NCI-H1694 treated with DMSO at 0.1 percent for 48 hours (cell line): ENCODE measurements at places on chromosomes 7 and 10.

DNA sequence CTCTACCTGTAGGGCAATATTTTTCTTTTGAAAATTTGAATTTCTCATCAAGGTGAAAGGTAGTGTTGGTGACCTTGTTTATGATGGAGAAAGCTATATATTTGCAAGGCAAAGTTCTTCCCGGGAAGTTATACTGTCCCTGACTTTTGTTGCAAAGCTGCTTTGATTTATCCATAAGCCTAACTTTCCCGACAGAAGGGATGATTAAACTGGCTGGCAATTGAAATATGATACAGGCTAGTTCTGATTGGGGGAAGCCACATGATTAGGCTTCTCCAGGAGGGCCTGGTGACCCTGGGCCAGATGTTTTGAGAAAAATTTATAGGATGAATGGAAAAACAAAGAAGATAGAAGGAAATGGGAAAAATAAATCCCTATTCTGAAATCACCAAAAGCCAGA lies 215.5 kb downstream of the ACTR3B start:
- DNase-seq, result no peak

DNA sequence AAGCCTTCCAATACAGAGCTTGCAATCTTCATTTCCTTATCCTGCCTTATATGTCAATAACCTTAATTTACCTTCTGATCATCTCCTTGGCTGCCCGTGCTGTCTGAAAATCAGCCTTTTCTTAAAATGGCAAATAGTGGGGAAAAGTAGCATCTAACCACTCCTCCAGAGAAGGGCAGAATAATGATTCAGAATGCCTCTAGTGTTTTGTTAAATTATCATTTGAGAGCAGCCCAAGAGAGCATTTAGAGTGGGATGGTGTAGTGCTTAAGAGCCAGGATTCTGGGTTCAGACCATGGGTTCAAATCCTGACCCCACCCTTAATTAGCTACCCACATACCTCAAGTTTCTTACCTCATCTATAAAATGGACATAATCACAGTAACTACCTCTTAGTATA lies 4.6 kb upstream of the TMEM139 start:
- DNase-seq, result no peak

DNA sequence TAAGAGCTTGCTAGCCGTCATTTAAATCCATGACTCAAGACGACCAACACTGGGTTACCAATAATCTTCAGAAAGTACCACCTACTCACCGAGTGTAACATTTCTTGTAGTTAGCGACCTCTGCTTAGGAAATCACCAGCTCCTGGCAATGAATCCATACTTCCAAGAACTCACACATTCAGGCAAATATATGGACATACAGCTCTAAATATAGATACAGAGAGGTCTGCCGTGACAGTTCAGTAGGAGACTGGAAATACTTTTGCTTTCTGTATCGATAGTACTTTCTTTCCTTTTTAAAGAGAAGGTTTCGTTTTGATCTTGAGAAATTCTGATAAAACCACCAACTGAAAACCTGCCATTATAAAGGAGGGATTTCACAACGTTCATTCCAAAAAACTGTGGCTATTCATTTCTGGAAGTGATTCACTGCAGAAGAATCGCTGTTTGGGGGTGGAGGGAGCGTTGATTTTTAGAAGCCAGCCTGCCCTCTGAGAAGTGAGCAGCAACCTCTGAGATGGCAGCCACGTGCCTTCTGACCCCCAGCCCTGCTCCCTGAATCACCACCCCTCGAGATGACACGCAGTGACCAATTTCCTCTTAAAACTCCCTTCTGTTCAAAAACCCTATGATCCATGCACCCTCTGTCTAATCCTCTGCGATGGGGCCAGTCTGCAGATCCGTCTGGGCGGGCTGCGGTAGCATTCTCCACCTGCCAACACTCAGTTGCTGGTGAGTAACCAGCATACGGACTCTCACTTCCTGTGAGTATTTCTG lies 179.0 kb upstream of the KLF14 start:
- DNase-seq, result no peak

- DNase-seq, result no peak
Observed at GRCh38 chr10:124902462-124902861, 39.5 kb upstream of the ZRANB1 start.

DNA sequence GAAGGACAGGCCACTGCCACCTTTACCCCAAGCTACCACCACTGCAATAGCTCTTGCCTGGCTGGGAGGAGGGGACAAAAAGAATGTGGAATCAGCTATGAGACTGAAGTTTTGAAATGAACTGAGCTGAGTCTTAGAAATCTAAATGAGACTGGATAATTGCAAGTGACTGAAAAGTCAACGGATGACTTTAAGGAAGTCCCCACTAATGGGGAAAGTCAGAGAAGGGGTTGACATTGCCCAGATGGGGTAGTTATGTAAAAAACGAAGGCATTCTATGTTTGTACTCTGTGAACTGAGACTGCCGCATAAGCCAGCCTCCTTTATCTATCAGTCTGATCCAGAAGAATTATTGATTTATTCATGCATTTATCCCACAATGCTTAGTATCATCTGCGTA lies 67.2 kb downstream of the RBM20 start:
- DNase-seq, result no peak

GRCh38 chr7:132956556-132956955 lies 125.3 kb downstream of the CHCHD3 start:
- DNase-seq, result no peak

DNA sequence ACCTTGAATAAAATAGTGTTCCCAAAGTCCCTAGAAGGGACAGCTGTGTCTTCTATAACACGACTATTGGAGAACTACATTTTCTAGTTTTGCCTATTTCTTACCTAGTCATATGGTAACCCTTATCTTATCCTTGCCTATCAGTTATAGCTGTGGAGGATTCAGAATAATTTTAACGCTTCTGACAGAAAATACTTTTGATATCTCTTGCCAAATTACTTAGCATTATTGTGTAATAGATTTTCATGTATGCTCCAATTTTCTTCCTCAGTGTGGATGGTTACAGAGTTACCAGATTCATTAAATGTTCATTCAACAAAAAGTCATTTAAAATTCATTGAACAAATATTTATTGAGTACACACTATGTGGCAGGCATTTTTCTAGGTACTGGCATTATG lies 34.6 kb upstream of the LSM8 start:
- no peak for DNase-seq

- no peak for DNase-seq
Observed at GRCh38 chr7:140079121-140079536, 16.4 kb upstream of the PARP12 start.

DNA sequence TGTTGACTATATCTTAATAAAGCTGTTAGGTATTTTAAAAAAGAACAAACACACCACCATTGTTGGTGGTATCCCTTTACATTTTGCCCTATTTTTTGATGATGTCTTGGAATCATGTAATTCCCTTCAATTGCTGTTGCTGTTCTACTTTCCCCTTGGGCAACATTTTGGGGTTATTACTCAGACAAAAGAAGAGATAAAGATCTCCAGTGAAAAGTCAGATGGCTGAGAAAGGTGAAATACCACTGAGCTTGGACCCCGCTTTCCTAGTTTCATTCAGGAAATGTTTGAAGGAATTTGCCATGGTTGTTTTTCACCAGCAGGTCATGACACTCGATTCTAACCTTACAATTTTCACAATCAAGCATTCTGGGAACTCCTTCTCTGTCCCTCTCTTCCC lies 84.6 kb downstream of the MACC1 start:
- no peak for DNase-seq

- DNase-seq, result no peak
Observed at GRCh38 chr7:17153536-17153935, 144.9 kb upstream of the AHR start.

- no peak for DNase-seq
Observed at GRCh38 chr10:128896116-128896795, 570.8 kb upstream of the MGMT start.

GRCh38 chr7:90326500-90326899 lies 5.4 kb upstream of the FAM237B start:
- no peak for DNase-seq
